ENCODE measurements at places on chromosomes 12 and 14. TPM values are rescaled to one million over a fixed set of nuclear protein-coding genes. Genes with fewer than 3 reads are reported as not detected.

The FAM222A gene
- 4.0 TPM for total RNA-seq

The CEP290 gene
- 14.3 TPM for total RNA-seq

The TMEM132C gene
- total RNA-seq = 0.41 TPM

The KCNH5 gene
- not detected for total RNA-seq

The HCAR2 gene
- total RNA-seq = 8.5 TPM

The KCNH3 gene
- total RNA-seq = 1.6 TPM

The TAS2R42 gene
- total RNA-seq = not detected

The OTUB2 gene
- 0.09 TPM for total RNA-seq

DNA sequence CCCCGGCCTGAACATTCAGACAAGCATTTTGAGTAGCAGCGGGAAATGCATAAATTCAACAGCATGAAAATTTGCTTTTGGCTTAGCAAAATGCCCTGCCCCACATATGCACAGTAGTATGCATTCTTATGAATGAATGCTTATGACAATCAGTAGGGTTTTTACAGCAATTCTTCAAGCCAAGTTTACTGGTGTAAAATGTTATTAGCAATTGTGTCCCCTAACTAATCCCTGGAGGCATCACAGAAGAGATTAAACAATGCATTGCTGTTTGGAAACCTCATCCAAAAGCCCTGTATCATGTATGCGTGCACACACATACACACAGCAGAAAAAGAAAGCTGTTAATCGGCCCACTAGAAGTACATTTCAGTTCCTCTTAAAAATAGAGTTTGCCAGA lies 406.5 kb downstream of the LRIG3 start:
- DNase-seq = no peak

DNA sequence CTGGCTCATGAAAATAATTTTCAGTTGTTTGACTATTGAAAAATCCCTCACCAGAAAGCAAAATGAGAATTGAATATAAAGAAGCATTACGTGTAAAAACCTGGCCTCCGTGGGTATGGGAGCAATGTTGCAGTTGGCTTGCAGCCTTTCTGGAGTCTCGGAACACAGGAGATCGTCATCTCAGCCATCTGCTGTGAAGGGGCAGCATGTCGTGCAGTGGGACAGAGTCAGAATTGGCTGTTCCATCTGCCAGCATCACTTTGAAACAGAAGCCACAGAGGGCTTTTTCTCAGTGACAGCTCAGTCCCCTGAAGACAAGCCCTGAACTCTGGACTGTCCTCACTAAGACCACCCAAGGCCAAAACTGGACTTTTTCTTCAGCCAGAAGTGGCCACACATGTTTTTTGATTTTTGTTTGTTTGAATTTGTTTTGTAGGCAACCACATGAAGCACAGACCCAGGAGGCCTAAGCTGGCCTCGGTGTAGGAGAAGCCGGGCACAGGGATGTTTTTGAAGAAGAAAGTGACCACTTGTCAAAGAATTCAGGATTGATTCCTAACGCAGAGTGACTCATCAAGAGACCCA lies 170.8 kb upstream of the DYRK2 start:
- DNase-seq = no peak

- DNase-seq = no peak
These were observed 103.6 kb upstream of the CCDC91 start for GRCh38 chr12:28086521-28087155.

DNA sequence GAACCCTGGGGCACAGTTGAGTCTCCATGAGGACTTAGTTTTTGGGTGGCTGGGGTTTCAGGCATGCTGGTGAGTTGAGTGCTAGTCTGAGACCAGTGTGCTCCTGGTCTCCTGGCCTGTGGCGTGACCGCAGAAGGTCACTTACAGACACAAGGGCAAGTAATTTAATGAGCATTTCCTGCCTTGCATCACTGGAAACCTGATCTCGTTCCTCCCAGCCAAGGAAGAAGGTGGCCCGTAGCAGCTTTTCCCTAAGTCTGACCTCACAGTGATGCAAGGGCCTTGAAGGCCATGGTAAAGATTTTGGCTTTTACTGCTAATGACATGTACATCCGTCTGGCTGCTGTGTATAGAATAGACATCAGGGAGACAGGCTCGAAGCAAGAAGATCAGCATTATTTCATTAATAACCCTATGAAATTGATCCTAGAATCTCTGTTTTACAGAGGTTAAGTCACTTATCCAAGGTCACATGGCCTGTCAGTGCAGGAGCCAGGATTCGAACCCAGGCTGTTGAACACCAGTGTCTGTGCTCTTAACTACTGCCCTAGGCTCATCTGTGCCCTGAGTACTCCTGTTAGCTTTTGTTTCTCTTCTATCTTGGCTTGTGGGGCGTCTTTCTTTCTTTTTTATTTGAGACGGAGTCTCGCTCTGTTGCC lies 4.6 kb downstream of the TMEM120B start:
- no peak for DNase-seq

- DNase-seq = no peak
These were observed 80.4 kb downstream of the KCNC2 start for GRCh38 chr12:75129275-75129674.

GRCh38 chr14:92572050-92572449 lies 58.5 kb downstream of the RIN3 start:
- no peak for DNase-seq

DNA sequence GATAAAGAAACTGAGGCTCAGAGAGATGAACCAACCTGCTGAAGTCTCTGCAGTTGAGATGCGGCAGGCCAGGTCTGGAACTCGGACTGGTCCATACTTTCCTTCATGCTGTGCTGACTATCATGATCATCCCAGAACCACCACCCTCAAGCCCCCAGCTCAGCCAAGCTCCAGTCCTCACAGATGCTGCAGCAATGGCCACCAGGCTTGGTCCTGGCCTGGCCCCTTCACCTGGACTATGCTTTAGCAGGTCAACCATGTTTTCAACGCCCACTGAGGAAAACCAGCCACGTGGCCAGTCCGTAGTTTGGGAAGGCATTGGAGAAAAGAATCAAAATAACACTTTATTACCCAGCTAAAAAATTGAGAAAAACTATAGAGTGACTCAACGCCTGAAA lies 1.4 kb downstream of the GPR68 start:
- DNase-seq = no peak

DNA sequence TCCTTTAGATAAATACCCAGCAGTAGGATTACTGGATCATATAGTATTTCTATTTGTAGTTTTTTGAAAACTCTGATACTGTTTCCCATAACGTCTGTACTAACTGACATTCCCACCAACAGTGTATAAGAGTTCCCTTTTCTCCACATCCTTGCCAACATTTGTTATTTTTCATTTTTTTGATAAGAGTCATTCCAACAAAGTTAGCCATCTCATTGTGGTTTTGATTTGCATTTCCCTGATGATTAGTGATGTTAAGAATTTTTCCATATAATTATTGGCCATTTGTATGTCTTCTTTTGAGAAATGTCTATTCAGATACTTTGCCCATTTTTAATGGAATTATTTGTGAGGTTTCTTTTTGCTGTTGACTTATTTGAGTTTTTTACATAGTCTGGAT lies 486.0 kb downstream of the FLRT2 start:
- no peak for DNase-seq

DNA sequence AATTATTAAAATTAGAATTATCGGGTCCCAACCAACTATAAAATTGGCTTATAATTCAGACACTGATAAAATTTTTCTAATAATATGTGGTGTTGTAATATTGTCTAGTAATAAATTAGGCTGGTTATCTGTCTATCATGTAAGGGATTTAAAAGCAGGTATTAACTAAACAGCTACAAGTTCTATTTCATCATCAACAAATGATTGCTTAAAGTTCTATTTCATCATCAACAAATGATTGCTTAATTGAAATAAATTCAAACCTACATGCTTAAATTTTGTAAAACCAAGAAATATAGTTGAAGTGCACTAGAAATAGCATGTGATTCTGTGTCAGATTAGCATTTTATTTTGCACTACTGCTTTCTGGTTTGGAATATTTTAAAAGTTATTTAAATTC lies 34.1 kb downstream of the SLCO1A2 start:
- no peak for DNase-seq

DNA sequence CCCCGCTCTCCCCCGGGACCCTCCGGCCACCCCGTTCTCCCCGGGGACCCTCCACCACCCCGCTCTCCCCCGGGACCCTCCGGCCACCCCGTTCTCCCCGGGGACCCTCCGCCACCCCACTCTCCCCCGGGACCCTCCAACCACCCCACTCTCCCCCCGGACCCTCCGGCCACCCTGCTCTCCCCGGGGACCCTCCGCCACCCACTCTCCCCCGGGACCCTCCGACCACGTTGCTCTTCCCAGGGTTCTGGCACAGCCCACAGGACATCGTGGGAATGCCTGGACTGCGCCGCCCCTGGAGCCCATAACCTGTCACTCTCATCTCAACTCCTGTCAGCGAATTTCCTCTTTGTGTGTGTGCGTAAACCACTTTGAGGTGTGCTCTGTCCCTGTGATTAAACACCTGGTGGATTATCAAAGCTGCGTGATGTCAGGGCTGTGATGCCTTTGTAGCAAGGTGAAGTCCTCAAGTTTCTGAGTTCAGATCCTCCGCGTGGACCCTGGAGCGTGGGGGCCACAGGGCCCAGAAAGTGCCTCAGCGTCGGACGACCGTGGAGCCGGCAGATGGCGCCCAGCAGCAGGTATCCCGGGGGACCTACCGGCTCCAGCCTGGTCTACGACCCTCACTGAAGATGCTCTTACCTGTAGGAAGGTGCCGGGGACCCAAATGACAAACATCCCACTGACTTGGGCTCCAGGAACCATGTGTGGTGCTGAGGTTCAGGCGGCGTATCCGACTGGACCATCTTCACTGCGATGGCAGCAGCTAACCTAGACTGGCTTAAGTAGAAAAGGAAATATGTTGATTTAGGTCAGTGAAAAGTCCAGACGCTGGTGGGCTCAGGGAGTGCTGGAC lies 63.2 kb upstream of the GALNT9 start:
- DNase-seq = no peak

DNA sequence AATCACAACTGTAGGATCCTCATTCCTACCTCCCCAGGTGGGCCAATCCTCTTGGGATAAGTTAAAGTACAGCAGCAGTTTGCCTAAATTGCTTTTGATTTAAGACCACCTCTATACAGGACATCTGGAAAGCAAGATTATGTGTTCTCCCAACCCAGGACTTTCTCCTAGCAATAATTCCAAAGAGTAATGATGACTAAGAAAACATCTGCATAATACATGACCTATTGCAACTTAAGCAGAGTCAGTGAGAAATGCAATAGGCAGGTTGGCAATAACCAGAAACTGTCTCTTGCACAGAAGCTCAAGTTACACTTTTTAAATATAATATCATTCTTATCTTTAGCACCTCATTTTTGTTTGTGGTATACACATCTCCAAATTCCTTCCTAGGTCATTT lies 275.4 kb downstream of the TRHDE start:
- no peak for DNase-seq

DNA sequence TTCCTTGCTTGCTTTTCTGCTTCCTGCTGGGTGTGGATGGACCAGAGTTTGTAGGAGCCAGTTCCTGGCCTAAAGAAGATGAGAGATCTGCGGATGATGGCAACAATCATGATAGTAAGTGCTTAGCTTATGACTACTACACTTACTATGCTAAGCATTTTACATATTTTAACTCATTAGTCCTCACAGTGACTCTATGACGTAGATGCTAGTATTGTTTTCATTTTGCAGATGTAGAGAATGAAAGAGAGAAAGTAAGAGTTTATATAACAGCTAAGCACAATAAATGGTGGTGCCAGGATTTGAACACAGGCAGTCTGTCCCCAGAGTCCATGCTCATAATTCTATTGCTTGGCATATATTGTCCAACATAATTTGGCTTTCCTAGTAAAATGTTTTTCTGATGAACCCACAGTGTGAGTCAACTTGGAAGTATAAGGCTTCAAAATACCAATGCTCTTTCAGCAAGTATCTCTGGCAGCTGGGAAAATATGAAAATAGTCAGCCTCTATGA lies 363.2 kb upstream of the DDHD1 start:
- no peak for DNase-seq

DNA sequence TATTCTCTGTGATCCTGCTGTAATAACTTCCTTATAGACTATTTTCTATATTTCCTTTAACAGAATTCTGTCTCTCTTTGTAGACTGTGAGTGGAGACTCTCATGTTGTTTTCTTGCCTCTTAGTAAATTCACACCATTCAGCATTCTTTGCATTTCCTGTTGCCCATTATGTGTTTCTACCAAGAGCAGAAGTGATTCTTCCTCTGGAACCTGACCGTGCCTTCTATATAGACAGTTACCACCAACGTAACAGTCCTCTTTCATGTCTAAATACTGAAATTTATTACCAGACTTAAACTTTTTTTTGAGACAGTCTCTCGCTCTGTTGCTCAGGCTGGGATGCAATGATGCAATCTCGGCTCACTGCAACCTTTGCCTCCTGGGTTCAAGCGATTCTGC lies 31.1 kb downstream of the METAP2 start:
- no peak for DNase-seq

- no peak for DNase-seq
These were observed 167.4 kb upstream of the HMGA2 start for GRCh38 chr12:65656891-65657351.

GRCh38 chr14:98374136-98374535 lies 897.9 kb downstream of the BCL11B start:
- no peak for DNase-seq

DNA sequence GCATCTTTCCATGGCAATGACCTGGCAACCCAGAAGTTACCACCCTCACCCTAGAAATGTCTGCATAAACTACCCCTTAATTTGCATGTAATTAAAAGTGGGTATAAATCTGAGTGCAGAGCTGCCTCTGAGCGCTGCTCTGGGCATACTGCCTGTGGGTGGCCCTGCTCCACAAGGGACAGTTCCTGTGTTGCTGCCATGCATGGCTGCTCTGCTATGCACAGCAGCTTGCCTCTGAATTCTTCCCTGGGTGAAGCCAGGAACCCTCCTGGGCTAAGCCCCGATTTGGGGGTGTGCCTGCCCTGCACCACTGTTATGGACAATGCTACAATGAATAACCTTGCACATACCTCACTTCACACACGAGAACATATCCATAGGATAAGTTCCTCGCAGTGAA lies 35.7 kb upstream of the GPR132 start:
- no peak for DNase-seq

DNA sequence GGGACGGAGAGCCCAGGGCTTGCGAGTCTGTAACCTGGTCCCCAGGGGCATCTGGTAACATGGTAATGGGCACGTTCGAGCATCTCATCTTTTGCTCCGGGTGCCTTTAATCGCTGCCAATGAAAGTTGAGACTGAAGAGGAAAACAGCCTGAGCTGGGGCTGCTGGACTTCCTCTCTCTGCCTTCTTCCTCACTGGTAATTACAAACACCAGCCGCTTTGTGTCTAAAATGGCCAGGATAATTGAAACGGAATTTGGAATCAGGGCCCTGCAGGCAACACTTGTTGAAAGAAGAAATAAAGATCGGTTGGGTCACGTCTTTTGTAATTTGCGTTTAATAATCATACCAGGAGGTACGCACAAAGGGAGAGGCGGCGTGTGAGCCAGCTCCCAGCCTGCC lies 51.5 kb upstream of the GPATCH2L start:
- DNase-seq = no peak

DNA sequence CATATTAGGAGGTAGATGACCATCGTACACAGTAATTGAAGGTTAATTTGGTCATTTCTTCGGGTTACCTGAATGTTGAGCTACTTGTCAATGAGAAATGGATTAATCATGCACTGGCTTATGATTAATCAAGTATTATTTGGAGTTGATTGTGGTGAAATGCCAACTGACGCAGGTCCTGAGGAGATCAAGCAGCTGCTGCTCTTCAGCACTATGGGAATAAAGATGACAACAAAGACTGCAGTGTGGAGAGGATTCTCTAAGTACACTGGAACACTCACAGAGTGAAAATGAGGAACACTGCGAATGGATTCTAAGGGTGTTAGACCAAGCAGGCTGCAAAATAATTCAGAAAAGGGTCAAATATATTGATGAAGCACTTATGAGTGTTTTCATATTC lies 202.8 kb upstream of the DIO2 start:
- DNase-seq = no peak

- no peak for DNase-seq
These were observed 51.7 kb downstream of the RFLNA start for GRCh38 chr12:124346425-124347168.

Measured in natural killer cell (primary cell).